Thymus (tissue), 14 donors: ENCODE measurements at places on chromosomes 16 and 17. TPM values are rescaled to one million over a fixed set of nuclear protein-coding genes. Genes with fewer than 3 reads are reported as not detected.

GRCh38 chr16:69935278-69935711 lies 15.8 kb upstream of the CLEC18A start:
- no peak for DNase-seq

DNA sequence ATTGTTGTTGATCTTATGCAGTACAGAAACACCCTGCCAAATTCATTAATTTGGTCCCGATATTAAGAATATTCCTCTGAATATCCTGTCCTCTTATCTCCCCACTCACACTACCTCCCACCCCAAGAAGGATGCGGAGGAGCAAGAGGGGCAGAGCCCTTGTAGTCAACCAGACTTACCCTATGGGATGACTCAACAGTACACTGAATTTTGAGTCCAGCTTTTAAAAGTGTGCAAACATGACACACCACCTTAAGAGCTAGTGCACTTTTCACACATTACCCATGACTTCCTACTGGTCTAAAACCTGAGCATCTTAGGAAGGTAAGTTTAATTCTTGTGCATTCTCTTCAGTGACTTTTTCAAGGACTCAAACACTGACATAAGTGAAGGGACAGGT lies 9.5 kb downstream of the USP22 start:
- DNase-seq = no peak

DNA sequence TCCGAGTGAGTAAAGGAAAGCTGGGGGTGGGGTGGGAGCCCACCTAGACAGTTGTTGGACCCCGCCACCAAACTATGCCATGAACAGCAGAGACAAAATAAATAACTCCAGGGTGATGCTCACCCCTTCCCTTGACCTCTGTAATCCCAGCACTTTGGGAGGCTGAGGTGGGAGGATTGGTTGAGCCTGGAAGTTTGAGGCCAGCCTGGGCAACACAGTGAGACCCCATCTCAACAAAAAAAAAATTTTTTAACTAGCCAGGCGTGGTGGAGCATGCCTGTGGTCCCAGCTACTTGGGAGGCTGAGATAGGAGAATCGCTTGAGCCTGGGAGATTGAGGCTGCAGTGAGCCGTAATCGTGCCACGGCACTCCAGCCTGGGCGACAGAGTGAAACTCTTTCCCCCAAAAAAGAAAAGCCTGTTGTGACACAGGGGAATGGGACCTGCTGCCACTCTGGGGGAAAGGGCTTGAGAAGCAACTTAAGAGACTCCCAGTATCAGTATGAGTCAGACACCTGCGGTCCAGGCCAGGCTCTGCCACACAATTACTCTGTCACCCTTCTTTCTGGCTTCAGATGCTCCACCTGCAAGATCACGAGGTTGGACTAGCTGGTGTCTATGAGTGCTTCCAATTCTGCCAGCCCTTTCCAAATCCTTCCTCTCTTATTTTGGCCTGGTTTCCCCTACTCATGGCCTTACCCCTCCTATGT lies 5.0 kb downstream of the SGCA start:
- no peak for DNase-seq

GRCh38 chr16:4241258-4241927 lies 487 bp downstream of the SRL start:
- no peak for DNase-seq

DNA sequence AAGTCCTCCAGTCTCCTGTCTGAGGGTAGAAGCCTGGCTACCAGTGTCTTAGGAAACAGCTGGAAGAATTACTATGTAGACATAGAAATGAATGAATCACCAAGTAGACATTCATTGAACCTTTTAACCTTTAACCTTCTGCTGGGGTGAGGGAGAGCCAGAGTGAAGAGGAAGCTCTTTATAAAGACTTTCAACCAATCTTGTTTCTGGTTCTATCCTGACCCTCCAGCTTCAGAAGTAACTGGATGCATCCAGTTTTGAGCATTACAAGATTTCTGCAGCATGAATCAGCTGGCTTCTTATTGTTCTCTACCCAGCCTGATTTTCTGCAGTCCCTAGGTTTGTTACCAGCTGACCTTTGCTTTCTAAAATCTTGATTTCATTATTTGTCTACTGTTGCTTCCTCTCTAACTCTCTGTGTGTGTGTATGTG lies 8.5 kb downstream of the TEKT1 start:
- DNase-seq = no peak

DNA sequence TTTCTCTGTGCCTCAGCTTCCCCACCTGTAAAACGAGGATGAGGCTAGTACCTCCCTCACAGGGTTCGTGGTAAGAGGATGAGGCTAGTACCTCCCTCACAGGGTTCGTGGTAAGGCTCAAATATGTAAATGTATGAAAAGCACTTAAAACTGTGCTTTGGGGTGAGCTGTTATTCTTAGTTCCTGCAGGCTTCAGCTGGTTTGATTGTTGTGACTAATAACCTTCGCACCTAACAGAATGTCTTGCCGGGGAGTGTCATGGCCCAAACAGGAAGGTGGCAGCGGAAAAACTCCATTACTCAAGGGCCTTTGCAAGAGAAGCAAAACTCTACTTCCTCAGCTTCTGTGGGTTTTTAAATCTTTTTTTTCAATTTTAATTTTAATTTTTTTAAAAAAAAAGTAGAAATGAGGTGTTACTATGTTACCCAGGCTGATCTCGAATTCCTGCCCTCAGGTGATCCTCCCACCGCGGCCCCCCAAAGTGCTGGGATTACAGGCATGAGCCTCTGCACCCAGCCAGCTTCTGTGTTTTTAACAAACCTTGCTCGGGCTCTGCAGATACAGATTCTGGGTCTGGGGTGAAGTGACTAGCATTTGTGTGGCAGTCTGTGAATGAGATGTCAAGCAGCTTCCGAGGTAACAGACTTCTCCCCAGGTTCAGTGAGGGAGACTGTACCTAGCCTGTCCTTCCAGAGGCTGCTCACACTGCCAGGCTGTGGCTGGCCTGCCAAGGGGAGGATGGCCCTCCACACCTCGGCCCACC lies 103.0 kb downstream of the RAB11FIP4 start:
- DNase-seq = peak; percentile 67

DNA sequence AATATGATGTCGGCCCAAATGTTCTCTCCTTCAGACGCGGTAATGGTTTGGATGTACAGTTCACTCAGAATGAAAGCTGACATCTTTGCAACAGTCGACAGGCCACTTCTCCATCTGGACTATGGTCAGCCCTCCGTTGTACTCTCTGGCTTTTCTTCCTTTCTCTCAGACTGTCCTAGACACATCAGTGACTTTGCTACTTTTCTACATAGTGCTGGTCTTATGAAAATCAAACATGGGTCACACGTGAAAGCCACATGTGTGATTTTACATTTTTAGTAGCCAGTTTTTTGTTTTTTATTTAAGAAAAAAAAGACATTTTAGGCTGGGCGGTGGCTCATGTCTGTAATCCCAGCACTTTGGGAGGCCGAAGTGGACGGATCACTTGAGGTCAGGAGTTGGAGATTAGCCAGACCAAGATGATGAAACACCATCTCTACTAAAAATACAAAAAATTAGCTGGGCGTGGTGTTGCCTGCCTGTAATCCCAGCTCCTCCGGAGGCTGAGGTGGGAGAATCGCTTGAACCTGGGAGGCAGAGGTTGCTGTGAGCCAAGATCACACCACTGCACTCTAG lies 644.1 kb downstream of the KCNJ2 start:
- DNase-seq = no peak

Gene TMEM88
- 1.6 TPM for total RNA-seq

Gene CCL14
- total RNA-seq = 4.1 TPM

Gene C16orf78
- not detected for total RNA-seq

DNA sequence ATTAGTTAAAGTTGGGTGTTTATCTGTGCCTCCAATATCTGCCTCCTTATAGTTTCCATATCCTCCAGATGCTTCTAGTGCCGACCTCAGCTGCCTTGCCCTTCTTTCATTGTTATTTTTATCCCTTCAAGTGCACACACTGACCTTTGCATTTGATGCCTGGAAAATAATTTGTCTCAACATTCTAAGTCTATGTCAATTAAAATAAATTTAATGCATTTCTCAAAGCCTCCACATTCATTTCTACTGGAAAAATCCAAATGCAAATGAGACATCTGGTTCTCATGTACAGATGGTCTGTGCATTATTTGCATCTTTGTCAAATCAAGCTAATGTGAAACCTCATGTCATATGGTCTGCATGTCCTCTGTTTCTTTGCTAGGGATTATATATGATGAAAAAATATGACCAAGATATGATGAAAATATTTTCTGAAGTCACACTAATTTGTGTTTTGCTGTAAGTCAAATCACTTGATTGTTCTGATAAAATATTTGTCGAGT lies 61.4 kb downstream of the TMEM100 start:
- no peak for DNase-seq

Gene TEKT1
- 0.05 TPM for total RNA-seq

DNA sequence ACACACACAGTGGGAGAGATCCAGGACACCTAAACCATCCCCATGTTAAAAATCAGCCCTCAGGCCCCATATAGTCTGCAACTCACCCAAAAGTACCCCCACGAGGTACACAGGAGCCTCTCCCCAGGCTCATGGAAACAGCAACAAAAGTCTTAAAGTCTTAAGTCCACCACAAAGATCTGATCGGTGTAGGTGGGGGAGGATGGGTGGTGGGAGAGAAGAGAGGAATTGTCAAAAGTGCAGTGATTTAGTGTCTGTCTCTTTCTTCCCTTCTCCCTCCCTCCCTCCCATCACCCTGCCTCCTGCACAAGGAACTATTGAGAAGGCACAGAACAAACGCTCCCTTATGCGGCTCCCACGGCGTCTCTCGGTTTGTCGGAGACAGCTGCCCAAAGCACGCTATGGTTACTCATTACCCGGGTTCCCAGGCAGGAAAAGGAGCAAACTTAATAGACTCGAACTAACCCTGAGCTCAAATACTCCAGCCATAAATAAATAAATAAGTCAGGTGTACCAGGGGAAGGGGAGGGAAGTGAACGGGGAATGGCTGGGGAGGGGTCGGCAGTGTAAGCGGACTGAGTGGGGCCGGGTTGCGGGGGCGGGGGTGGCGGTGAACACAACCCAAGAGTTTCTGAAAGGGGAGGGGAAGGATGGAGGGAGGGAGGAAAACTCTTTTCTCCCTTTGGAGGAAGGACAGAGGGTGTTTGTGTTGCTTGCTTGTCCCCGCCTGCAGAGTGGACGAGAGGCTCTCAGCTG lies 477.4 kb downstream of the SLC39A11 start:
- DNase-seq = no peak

- no peak for DNase-seq
These were observed 345.7 kb downstream of the CDH13 start for GRCh38 chr16:82972331-82972919.

GRCh38 chr17:37299257-37299980 lies 76.4 kb upstream of the C17orf78 start:
- DNase-seq = no peak

Gene CDT1
- 11.7 TPM for total RNA-seq

Gene LRRC75A
- 1.6 TPM for total RNA-seq

DNA sequence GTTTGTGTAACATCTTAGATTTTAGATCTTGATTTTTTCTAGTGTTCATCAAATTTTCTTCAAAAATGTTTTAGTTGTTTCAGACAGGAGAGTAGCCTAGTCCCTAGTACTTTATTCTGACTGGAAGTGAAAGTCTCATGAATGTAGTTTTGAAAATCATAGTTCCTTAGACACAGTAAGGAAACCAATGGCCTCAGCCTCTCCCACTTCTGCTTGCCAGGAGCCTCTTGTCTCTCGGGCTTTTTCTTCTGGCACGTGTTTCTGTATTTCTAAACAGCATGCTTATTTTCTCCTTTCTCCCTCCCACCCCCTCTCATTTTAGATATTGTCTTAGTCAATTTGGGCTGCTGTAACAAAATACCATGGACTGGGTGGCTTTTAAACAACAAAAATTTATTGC lies 9.8 kb downstream of the SLFN5 start:
- DNase-seq = no peak

DNA sequence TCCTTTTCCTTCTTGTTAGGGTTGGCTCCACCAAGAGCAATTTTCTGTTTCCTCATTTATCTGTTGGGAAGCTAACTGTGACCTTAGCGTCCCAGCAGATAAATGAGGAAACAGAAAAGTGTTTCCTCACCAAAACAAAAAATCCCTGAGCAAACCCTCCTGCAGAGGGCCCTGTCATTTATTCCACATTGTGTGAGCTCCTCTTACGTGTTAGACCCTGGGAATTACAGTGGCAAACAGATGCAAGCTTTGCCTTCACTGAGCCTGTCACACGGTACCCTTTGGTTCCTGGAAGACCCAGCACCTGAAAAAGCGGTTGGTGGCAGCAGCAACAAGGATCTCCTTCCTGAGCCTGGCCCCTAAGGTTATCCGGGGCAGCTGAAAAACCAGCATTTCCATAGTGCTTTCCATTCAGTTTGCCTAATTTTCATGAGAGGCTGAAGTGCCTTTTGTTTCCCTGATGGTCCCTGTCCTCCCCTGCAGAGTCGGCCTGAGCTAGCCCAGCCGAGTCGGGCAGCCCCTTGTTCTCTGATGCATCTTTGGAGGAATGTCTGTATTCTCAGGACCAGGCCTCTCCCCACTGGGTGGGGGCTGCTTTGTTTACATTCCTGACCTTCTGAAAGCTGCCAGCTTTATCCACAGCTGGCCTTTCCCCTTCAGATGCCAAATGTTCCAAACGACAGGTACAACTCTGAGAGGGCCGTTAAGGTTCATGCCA lies 34.7 kb downstream of the YPEL2 start:
- no peak for DNase-seq

Gene SPATA33
- total RNA-seq = 4.7 TPM

DNA sequence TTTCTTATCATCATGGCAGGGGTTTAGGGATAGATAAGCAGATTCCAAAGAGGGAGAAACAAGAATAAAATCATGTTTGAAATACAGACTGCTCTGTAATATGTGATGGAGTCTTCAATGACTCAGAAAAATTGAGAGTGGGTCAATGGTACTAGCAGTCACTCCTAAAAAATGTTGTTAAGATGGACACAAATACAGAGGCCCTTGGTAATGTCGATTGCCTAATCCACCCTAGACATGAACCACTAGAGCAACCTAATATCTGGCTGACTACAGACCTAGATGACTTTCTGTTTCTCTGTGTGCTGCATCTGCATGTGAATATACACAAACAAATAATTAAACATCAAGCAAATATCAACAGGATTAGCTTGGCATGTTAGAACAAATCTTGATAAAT lies 135.8 kb downstream of the CDH8 start:
- no peak for DNase-seq

DNA sequence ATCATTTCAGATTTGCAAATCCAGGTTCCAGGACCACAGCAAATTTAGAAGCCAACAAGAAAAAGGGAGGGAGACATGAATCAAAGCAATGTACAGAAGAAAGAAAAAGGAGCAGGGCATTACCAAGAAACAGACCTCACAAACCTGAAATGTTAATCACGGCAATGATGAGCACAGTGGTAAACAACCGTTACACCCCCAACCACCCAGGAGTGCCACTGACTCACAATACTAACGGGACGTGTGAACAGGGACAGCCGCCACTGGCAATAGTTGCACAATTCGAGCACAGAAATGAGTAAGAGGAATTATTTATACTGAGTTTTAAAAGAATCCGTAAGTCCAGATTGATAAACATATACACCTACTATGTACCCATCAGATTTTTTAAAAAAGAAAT lies 13.8 kb downstream of the USP22 start:
- no peak for DNase-seq

- no peak for DNase-seq
These were observed 77.3 kb downstream of the USP22 start for GRCh38 chr17:20965492-20965891.
